Spleen (tissue), 13 donors: ENCODE measurements at places on chromosomes 3 and 15.

GRCh38 chr15:85024509-85025336 lies 43.1 kb downstream of the PDE8A start:
- DNase-seq, result no peak

- DNase-seq, result no peak
These were observed 457.4 kb downstream of the MAGI1 start for GRCh38 chr3:65581313-65581712.

GRCh38 chr15:90988296-90988695 lies 6.0 kb downstream of the PRC1 start:
- no peak for DNase-seq

- no peak for DNase-seq
These were observed 96.3 kb downstream of the MYO9A start for GRCh38 chr15:72021604-72022003.

DNA sequence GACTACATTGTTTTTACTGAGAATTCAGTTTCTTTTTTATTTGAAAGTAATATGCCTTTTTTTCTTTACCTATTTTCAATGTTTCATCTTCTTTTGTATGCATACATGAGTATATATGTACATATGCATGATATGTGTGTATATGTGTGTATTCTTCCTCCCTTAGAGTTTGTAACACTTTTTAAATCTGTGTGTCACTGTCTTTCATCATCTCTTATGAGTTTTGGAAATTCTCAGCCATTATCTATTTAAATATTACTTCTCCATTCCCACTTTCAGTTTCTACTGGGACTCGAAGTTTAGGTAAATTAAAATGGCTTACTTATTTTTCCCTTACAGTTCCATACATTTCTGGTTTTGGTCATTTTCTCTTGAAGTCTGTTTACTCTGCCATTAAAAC lies 754.1 kb downstream of the GRM7 start:
- no peak for DNase-seq

GRCh38 chr15:62153228-62153627 lies 11.9 kb downstream of the C2CD4B start:
- no peak for DNase-seq

- peak; percentile 77 for DNase-seq
These were observed 75.3 kb downstream of the HMG20A start for GRCh38 chr15:77495838-77496596.

DNA sequence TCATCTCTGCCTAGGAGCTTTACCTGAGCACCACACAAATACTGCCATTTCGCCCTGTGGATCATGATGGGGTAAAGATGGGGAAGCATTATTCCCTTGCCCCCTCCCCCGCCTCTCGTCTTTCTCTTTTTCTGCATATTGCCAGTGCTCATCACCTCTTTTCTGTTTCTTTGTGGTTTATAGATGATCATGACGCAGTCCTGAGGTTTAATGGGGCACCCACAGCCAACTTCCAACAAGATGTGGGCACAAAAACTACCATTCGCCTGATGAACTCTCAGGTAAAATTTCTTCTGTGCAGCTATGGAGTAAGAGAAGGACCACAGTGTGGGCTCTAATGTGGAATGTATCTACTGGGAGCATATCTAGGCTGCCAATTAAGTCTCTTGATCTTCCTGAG lies 88.2 kb downstream of the RPL39L start:
- DNase-seq, result no peak

DNA sequence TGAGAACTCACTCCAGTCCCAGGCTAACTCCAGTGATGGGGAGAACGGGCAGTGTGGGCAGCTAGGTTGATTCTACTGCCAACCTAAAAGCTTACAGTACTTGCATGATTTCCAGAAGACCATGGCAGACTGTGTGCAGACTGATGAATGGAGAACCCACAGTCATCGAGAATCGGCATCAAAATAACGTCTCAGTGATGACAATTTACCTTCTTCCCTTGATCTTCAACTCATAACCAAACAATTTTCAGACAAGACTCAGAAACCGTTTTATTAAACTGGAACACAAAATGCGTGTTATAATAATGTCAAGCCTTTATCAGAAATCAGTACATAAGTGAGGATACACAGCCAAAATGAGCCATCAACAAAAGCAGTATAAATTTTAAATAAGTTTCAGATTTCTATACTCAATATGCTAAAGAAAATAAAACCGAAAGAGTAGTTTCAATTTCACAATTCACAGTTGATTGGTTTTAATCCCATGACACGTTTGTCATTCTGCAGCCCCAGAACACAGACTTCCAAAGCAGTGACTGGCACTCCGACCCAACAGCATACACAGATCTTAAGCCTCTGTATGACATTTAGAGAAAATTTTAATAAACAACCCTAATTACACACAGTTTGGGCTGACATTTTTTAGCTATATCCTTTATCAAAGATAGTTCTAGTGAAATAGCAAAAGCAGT lies 54.5 kb downstream of the ZMAT3 start:
- no peak for DNase-seq

DNA sequence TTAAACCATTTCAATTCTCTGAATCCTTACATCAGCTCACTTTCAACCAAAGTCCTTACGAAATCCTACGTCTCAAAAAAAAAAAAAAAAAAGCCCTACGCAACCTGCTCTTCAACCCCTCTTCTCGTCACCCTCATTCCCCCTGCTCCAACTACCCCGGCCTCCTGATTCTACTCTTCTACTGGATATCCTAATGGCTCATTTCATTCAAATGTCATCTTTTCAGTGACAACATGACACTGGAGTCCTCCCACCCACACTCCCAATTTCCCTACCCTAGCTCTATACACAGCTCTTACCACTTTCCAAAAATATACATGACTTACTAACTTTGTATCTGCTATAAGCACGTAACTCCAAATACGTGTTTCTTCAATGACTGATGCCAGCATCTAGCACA lies 11.5 kb downstream of the UBP1 start:
- no peak for DNase-seq

- DNase-seq, result no peak
These were observed 170.9 kb downstream of the PLCL2 start for GRCh38 chr3:17055374-17056276.

GRCh38 chr3:49005303-49005680 lies 1.9 kb upstream of the WDR6 start:
- no peak for DNase-seq

GRCh38 chr15:73972984-73973682 lies 19.0 kb downstream of the STOML1 start:
- DNase-seq, result peak; percentile 92

DNA sequence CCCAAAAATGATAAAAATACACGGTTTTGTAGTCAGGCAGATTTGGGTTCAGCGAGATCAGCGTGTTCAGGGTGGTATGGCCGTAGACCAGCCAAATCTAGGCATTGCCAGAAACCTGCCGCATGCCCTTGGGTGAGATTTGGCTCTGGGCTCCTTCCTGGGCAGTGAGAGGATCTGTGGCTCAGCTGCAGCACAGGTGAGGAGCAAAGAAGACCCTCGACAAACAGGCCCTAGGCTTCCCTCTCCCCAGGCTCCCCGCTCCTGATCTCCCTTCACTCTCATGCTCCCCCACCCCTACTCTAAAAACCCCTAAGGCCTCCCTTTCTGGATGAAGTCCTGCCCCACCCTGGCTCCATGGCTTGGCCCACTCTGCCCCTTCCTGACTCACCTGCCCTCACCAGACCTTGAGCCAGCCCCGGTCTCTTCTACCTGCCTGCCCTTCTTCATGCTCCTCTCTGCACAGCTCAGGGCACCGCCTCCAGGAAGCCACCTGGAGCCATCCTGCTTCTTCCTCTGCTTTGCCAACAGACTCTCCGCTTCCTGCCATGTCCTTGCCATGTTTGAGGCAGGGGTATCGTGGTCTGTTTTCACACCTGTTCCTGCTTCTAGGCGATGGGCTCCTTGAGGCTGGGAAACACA lies 88.1 kb downstream of the CORO2B start:
- peak; percentile 42 for DNase-seq

GRCh38 chr3:46464326-46465195 lies at the start of gene LTF:
Gene LTF, minus strand, starts transcription at chr3:46464905. Its CDS starts 38 bp downstream, at chr3:46464867.
- DNase-seq, result peak; percentile 77

- DNase-seq, result peak; percentile 99
These were observed at the start of gene TRIM59 for GRCh38 chr3:160449636-160450598. Gene TRIM59, minus strand, starts transcription at chr3:160449786. Its CDS starts 10,603 bp downstream, at chr3:160439183.

DNA sequence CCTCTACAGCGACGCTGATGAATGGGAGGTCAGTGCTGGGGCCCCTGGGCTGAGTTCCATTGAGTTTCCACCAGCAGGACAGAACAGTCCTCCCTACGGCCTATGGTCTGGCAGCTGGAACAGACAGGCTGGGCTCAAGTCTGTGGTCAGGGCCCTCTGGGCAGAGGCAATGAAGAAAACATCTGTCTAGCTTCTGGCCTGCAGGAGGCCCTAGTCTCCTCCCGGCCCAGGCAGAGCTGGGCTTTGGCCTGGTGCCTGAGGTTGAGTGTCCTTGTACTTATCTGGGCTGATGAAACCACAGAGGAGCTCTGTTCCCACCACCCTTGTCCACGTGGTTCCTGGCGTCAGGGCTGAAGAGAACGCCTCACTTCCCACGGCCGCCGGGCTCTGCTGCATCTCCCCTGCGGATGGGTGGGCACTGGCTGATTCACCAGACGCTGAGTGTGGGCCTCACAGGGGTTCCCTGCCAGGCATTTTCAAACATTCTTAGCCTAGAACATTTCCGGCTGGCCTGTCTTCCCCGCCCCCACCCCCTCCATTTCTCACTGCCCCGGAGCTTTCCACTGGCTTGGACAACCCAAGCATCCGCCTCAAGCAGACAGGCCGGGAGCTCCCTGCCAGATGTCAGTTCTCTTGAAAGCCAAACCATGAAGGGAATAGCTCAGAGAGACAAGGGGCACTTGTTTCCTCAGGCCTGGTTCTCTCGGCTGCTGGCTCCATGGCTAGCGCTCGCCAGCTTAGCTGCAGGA lies 20.3 kb downstream of the PPCDC start:
- DNase-seq, result peak; percentile 97

- peak; percentile 89 for DNase-seq
These were observed 165.6 kb downstream of the NSMCE3 start for GRCh38 chr15:29103824-29104565.

- no peak for DNase-seq
These were observed 4.4 kb downstream of the ATOSA start for GRCh38 chr15:52674831-52675230.

DNA sequence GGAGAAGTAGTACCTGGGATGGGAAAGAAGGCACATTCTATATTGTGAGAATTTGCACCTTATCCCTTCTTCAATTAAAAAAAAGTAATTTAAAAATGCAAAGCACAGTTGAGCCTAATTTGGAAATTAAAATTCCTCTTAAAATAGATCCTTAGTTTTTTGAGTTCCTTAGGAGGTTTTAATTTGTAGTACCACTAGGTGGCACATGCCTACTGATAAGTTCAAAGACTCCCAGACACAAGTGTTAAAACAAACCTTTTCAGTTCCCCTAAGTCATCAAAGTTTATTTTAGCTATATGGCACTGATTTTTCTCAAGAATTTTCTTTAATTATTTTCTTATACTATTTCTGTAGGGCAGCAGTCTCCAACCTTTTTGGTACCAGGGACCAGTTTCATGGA lies 127.6 kb upstream of the AZI2 start:
- no peak for DNase-seq

DNA sequence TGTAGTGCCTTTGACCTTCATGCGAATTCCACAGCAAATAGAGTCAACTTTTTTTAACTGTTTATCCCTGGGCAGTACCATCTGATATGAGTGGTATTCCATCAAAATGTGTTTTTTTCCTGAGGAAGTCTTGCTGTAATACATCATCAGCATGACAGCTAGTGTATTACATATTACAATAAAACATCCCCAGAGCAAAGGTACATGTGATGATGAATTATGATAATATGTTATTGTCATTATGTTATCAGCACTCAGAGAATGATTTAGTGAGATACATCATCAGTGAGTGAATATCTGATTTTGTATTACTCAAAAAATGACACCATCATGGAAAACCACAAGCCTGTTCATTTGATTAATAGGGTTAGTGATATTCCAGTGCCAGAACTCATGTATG lies 69.7 kb upstream of the ARL6 start:
- no peak for DNase-seq

DNA sequence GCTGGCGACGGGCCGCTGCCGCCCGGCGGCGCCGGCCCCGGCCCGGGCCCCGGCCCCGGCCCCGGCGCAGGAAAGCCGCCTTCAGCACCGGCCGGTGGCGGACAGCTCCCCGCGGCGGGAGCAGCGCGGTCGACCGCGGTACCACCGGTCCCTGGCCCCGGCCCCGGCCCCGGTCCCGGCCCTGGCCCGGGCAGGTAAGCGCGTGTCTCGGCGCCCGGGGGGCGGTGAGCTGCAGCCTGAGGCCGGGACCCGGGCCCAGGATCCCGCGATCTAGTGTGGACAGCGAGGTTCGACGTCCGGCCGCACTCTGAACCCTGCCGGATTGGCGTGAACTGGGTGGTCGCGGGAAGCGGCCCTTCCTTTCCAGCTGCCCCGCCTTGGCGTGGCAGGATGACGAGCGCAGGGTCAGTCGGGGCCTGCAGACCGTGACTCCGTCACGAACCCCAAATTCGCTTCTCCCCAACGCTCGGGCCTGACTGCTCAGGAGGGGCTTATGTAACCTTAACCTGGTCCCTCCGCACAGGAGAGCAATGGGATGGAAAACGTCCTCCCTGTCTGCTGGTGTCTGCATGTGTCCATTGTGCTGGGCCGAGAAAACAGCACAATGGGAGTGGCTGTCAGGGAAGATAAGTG lies 472 bp downstream of the BSN start:
- DNase-seq, result peak; percentile 88

DNA sequence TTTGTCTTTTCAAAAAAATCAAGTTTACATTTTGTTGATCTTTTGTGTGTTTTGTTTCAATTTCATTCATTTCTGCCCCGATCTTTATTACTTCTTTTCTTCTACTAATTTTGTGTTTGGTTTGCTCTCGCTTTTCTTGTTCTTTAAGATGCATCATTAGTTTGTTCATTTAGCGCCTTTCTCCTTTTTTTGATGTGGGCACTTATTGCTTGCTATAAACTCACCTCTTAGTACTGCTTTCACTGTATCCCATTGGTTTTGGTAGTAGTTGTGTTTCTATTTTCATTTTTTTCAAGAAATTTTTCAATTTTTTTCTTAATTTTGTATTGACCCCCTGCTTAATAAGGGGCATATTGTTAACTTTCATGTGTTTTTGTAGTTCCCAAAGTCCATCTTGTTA lies 34.4 kb downstream of the PRKCI start:
- DNase-seq, result no peak

- DNase-seq, result peak; percentile 81
These were observed 9.6 kb downstream of the CLEC3B start for GRCh38 chr3:45035441-45036301.

DNA sequence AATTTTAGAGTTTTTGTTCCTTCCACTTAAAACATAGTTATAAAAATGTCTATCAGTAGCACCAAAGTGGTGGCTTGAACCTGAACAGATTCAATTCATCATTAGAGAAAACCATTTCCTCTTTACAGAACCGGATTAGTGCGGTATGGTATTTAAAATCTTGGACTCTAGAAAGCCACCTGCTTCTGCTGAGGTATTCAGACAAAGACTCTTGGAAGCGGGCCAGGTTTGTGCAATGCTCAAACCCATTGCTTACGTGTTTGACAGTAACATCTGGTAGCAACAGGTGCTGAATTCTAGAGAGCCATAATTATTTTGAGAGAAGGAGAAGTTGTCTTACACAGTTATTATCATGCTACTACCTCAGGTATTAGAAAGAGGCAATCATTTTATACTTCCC lies 290.5 kb downstream of the NAALADL2 start:
- no peak for DNase-seq
